ENCODE measurements at places on chromosomes 13 and 19. TPM values are rescaled to one million over a fixed set of nuclear protein-coding genes. Genes with fewer than 3 reads are reported as not detected.

The LYL1 gene
- polyA plus RNA-seq, result 0.34 TPM

GRCh38 chr13:75636436-75637180 is 478 bp downstream of the LMO7 start:
- no peak for DNase-seq

GRCh38 chr13:41601718-41602445 is 144.5 kb downstream of the RGCC start:
- DNase-seq, result no peak

- DNase-seq, result no peak
These were observed 48.7 kb downstream of the ZNF536 start for GRCh38 chr19:30420881-30421280.

GRCh38 chr19:46466536-46467196 is 4.7 kb downstream of the PNMA8A start:
- DNase-seq, result peak; percentile 62

DNA sequence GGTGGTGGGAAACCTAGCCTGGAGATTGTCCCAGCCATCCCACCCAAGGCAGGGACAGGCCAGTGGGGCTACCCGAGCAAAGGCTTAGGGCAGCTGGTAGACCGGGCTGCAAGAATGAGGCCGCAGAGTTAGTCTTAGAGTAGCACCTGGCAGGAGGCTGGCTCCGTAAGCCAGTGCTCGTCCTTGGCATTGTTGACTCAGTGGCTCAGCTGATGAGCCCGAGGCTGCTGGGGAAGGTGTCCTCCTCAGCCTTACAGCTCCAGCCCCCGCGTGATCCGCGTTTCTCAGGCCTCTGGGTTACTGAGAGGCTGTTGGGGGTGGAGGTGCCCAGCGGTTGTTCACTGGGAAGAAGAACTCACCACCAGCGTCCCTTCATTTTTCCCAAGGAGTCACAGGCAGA is 24.7 kb downstream of the PPP1R37 start:
- DNase-seq, result no peak

- DNase-seq, result no peak
These were observed 21.1 kb upstream of the CEACAM21 start for GRCh38 chr19:41554907-41555306.

- DNase-seq, result no peak
These were observed 17.3 kb upstream of the ZNF14 start for GRCh38 chr19:19749908-19750841.

DNA sequence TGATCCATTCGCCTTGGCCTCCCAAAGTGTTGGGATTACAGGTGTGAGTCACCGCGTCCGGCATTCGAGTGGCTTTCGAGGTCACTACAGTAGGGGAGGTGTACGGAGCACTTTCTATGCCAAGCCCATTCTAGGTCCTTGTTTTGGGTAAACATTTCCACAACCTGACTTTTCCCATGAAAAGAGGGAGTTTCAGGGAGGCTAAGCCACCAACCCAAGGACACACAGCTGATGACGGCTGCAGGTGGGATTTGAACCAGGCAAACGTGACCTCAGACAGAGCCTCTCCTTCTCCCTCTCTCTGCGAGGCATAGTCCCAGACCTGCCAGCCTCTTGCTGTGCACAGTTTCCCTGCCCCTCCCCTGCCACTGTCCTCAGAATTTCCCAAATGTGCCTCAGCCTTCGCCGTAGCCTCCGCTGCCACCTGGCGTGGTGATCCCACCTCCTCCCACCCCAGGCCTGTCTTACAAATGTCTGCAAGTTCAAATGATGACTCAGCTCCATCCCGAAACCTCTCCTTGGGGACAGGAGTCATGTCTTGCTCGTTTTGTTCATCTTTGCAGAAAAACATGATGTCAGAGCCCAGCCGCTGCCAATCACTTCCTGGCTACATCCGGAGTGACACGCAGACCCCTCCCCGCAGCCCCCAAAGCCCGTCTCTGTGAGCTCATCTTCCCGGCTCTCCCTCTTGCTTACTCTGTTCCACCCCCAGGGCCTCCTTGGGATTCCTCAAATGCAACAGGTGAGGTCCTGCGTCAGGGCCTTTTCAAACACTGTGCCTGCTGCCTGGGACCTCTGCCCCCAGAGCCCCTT is 6.6 kb upstream of the GADD45B start:
- DNase-seq, result no peak

DNA sequence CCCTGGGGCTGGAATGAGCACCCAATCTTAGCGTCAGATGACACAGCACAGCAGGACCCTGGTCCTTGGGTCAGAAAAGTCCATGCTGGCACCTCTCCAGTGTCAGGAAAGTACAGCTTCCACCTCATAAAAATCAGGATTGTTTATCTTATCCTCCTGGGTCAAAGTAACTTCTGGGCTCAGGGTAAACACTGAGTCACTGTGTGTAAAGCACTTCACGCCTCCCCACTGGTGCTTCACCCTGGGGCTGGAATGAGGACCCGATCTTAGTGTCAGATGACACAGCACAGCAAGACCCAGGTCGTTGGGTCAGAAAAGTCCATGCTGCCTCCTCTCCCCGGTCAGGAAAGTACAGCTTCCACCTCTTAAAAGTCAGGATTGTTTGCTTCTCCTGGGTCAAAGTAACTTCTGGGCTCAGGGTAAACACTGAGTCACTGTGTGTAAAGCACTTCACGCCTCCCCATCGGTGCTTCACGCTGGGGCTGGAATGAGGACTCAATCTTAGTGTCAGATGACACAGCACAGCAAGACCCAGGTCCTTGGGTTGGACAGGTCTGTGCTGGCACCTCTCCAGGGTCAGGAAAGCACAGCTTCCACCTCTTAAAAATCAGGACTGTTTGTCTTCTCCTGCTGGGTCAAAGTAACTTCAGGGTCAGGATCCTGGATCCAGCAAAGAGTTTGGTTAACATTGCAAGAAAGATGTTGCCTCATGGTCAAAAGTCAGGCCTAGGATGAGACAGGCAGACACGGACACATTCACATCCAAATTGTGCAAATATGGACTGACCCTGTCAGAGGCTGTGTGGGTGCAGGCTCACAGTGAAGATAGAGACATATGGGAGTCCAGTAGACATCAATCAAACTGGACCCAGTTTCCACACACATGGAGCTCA is 39.2 kb upstream of the CYP2A7 start:
- no peak for DNase-seq
